ENCODE measurements at places on chromosomes 16 and 17.
A peak's percentile ranks its signal among the peaks of the same experiment; 100 is the strongest.

DNA sequence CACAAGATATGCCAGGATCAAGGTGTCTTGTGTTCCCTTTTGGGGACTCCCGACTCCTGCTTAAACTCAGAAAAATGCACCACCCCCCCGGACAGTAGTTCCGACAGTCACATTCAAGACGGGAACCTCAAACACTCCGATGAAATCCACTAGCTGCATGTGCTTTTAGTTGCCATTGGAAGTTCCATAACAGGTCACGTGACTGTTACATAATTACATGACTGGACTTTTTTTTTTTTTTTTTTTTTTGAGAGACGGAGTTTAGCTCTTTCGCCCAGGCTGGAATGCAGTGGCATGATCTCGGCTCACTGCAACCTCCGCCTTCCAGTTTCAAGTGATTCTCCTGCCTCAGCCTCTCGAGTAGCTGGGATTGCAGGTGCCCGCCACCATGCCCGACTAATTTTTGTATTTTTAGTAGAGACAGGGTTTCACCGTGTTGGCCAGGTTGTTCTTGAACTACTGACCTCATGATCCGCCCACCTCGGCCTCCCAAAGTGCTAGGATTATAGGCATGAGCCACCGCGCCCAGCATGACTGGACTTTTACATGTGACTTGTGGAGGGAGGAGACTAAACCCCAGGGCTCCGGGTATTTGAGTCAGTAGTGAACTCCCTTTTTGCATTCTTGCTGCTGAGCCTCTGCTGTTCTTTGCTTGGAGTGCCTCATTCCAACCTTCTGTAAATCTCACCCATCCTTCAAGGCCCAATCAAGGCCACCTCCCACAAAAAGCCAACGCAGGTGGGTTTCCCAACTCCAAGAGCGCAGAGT, 1.6 kb downstream of the SIRT7 start:
- DNase-seq, result no peak

- DNase-seq, result peak; percentile 82
Measured at GRCh38 chr16:54493061-54493460, 206.5 kb upstream of the IRX3 start.

DNA sequence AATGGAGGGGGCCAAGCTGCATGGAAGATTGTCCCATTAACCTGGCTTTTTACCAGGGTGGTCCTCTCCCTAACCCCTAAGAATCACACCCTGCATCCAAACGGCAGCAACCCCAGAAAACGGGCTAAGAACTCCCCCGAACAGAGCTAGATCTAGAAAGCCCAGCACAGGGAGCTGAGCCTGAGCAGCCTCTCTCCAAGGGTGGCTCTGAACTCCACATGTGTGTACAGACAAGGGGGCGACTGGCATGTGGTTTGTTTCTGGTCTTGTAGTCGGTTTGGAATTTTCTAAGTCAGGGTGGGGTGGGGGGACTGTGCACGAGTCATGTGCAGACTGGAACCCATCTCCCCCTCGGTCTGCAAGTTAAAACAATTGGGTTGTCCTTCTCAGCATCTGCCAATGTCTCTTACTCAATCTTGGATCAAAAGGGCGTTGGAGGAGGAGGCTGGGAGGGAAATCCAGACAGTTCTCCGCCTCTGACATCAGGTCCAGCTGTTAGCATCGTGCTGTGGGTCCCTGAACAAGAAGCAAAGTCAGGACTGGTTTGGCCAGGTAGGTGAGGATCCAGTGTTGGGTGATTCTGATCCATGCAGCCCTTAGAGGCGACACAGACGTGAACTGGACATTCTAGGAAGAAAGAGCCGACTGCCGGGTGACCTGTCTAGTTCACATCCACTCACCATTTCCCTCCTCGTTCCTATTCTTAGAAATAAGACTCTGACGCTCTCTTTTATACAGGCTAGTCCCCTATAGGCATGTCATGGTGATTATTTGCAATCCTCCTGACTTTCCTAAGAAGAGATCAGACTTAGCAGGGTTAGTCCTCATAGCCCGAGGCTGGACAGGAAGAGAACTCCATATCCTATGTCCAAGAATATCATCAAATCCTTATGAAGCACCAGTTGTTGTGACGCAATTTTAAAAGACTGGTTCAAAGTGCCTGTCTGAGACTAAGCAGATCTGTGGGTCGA, 381.8 kb downstream of the SOX9 start:
- DNase-seq, result peak; percentile 63

- DNase-seq, result no peak
Measured at GRCh38 chr16:29699324-29700219, 20.6 kb downstream of the QPRT start.

- peak; percentile 89 for DNase-seq
Measured at GRCh38 chr16:54936979-54937670, 6.5 kb downstream of the IRX5 start.

GRCh38 chr17:16329519-16330271, 23.6 kb downstream of the CENPV start:
- peak; percentile 26 for DNase-seq

- no peak for DNase-seq
Measured at GRCh38 chr16:11530171-11530940, 56.4 kb downstream of the LITAF start.

GRCh38 chr17:12040478-12040877, 19.8 kb downstream of the MAP2K4 start:
- peak; percentile 18 for DNase-seq
